SK-MEL-5 (cell line): ENCODE measurements at places on chromosomes 11 and 22.
A peak's percentile ranks its signal among the peaks of the same experiment; 100 is the strongest.

- DNase-seq = no peak
Observed at GRCh38 chr11:93330446-93330984, at the start of gene DEUP1. Gene DEUP1, plus strand, starts transcription at chr11:93330742. Its CDS starts 1,518 bp downstream, at chr11:93332260.

DNA sequence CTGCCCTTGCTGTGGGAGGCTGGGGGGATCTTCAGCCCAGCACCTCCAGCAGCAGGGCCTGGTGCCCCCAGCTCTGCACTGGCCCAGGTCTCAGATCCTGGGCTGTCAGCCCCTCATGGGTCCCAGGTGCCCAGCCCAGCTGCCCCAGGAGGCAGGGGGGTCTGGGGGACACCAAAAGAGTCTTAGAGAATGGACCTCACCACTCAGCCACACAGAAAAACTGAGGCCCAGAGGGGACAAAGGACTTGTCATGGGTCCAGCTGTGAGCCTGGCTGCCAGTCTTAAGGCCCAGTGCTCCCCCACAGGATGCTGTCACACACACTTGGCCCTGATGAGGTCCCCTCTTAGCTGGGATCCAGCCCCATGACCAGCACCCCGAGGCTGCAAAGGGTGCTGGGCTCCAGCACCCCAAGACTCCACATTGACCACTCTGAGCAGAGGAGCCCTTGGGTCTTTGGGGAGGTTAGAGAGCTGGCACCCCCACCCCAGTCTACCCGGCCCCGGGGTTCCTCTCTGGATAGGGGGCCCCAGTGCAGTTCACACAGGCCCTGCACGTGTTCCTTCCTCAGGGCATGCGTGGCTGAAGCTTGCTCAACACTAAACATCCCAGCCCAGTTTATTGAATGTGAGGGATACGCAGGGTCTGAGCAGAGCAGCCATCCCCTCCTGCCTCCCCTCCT is 54.4 kb downstream of the IGLL5 start:
- no peak for DNase-seq

DNA sequence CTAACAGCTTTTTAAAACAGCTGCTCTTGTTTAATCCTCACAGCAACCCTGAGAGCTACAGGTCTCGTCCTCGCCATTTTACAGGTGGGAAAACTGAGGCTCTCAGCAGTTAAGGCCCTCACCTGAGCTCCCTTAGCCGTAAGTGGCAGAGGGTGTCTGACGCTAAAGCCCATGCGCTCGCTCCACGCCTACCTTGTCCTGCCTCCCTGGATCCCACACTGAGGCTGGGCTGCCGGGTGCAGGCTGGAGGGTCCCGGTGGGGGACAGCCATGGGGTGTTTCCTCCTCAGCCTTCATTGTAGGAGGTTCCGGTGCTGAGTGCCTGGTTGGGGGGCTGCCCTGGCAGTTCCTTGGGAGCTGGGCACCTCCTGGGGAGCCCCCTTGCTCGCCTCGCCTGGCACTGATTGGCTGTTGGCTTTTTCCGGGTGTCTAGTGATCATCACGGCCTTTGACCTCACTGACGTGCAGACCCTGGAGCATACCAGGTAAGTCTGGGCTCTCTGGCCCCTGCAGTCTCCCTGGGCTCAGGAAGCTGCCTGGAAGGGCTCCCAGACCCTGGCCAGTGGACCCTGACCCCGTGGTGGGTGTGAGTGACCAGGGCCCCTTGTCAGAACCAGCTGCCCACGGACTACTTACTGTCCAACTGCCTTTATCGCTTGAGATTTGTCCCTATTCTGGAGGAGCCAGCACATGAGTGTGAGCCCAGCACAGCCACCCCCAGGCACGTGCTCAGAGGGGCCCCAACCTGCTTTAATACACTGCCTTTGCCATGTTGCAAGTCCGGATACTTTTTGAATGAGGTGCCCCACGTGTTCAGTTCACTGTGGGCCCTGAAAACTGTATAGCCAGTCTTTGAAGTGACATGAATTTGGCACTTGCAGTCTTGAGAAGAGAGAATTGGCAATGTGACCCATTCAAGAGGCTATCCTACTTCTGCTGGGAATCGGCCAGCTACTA is 12.6 kb downstream of the RAB36 start:
- no peak for DNase-seq

- DNase-seq = no peak
Observed at GRCh38 chr11:108754901-108755625, 90.2 kb downstream of the DDX10 start.

- DNase-seq = peak; percentile 62
Observed at GRCh38 chr11:36265793-36266628, 23.2 kb downstream of the COMMD9 start.

- peak; percentile 30 for DNase-seq
Observed at GRCh38 chr22:46352691-46353386, 17.3 kb downstream of the TRMU start.

GRCh38 chr11:93520726-93521509 is 22.3 kb downstream of the SMCO4 start:
- no peak for DNase-seq

- no peak for DNase-seq
Observed at GRCh38 chr11:261624-262023, 16.6 kb upstream of the NLRP6 start.

GRCh38 chr11:2462986-2463765 is 18.4 kb downstream of the KCNQ1 start:
- DNase-seq = no peak

DNA sequence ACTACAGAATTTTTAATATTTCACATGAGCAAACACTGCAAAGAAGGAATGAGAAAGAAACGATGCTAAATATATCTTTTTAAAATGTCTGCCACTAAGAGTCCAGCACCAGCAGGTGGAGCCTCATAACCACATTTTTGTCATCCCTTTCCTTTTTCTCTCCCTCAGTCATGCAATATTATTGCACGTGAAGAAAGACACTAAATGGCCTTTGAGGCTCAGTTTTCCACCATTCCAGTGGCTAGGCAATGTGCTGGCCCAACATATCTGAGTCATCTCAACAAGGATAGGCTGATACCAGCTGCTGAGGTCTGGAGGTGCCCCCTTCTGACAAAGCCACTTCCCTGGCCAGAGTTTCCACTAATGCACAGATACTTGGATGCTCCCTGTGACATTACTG is 1.8 kb downstream of the ALKBH8 start:
- DNase-seq = peak; percentile 48

GRCh38 chr22:46049726-46050450 is 72.9 kb upstream of the WNT7B start:
- no peak for DNase-seq

DNA sequence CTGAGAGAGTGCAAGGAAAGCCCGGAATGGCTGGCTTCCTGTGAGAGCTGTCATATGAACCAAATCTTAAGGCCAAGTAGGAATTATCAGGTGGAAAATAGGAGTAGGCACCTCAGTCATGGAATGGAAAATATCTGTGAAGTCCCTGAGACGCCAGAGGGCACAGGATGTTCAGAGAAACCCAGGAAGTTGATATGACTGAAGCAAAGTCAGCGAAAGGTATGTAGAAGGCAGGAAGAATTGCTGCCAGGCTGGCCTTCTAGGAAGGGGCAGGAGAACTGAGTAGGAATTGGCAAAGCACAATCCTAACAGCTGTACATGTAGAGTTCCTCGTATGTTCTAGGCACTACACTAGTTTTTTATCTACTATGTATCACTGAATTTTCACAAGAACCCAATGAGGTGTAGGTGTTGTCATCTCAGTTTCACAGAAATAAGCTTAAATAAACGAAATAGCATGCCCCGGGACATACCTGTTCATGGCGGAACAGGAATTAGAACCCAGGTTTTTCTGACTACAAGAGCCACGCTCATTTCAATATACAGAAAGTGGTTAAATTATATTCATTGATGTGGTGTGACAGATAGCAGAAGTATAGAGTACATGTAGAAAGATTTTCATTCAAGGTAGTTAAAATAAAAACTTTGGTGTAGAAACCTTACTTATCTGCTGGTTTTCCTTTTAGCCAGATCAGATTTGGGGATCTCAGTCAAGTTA is 17.0 kb downstream of the HMGXB4 start:
- no peak for DNase-seq

DNA sequence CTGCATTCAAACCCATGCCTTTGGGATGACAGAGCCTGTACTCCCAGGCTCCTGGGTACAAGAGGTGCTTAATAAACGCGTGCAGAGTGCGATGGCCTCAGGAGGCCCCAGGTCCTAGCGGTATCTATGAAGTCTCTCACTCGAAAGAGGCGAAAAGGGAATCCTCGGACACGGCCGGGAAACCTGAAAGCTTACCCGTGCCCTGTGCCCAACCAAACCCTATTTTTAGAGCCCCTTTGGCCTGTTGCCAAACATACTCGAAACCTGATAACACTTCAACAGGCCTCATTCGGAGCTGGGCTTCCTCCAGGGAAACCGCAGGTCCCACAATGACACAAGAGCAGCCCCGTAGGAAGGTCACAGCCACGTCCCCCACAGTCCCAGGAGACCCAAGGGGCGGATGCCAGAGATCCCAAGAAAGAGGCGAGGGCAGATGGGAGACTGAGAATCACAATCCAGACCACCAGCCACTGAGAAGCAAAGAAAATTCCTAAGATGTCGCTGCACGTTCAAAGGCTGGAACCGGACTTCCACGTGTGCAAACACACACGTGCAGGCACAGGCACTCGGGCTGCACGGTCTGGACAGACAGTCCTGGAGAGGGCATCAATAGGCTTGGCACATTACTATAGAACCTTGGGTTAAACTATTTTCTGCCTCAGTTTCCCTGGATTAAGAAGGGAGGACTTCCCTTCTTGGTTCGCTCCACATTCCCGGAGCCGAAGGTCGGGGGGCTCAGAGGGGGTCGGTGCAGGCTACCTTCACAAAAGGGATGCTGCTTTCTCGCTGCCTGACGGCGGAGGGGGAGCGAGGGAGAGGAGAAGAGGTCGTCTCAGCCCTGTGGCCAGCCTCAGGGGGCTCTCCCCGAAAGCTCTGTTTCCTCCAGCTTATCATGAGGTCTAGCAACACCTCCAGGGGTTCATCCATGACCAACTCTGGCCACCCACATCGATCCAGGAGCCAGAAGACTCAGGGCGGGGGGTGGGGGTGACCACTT is 8.2 kb downstream of the PDGFB start:
- no peak for DNase-seq

- DNase-seq = no peak
Observed at GRCh38 chr22:19932367-19933206, 9.0 kb upstream of the COMT start.

DNA sequence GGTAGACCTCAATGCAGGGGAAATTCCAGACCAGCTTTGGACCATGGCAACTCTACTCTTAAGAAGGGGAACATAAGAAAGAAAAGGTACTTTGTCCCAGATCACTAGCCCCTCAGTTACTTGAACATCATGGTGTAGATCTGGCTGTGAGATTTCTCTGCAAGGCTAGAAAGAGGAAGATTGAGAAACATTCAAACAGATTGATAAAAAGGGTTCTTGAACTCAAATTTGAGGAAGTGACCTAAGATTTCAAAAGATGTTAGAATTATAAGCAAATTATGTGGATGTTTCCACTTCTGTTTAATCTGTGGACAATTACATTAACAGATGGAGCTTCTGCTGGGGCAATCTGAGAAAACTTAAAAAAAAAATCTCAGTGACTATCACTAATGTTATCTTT is 21.8 kb upstream of the UPB1 start:
- no peak for DNase-seq

DNA sequence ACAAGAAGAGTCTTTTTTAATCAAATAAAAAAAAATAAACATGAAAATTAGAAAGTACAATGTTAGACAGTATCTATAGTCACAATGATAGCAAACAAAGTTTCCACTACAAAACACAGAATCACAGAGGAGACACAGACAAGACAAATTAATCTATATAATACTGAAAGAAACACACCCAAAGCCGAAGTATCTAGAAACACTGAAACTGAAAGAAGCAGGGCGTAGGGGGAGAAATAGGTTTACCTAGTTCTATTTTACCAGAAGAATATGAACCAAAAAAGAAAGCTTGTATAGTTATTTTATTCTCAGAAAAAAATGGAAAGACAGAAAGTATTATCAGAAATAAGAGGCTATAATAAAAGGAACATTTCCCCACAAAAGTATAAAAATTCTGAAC is 27.1 kb upstream of the NUP50 start:
- DNase-seq = no peak

- no peak for DNase-seq
Observed at GRCh38 chr11:113405724-113406478, 18.3 kb downstream of the ANKK1 start.
